ENCODE measurements at places on chromosomes 12 and 14. TPM values are rescaled to one million over a fixed set of nuclear protein-coding genes. Genes with fewer than 3 reads are reported as not detected.

OLR1 gene
- total RNA-seq: not detected

MIP gene
- not detected for total RNA-seq

DDX47 gene
- 93.1 TPM for total RNA-seq

ETFBKMT gene
- total RNA-seq: 3.6 TPM

COX6A1 gene
- total RNA-seq: 1,113 TPM
